ENCODE measurements at places on chromosomes 5 and 9.

DNA sequence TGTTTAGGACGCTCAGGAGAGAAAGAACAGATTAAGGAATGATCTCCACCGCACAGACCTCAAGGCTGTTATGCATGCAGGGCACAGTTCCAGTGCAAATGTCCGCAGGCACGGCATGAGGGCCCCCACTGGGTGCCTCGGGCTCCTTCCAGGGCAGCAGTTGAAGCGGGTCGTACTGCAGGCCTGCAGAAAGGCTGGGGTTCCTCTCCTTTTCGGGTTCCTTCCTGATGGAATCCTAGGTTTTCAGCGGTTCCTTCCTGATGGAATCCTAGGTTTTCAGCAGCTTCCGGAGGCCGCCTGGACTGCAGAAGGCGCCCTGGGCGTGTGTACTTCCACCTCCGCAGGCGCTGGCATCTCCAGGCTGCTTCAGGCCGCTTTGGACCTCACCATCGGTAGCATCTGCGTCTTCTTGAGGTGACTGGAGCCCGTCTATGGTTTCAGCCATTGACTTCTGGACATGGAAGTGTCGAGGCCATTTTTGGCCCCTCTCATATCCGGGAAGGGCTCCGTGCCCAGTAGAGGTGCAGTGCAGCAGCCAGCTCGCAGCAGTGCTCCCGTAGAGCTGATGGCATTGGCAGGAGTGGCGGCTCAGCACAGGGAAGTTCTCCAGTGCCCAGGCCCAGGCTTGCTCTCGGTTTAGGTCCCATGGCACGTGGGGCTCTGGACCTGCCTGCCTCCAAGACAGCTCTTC, 5.6 kb upstream of the MGAT4B start:
- no peaks in the 10 kb centered on the region for H3K27me3 ChIP-seq
- no peak overlapping the region for H3K27ac ChIP-seq

DNA sequence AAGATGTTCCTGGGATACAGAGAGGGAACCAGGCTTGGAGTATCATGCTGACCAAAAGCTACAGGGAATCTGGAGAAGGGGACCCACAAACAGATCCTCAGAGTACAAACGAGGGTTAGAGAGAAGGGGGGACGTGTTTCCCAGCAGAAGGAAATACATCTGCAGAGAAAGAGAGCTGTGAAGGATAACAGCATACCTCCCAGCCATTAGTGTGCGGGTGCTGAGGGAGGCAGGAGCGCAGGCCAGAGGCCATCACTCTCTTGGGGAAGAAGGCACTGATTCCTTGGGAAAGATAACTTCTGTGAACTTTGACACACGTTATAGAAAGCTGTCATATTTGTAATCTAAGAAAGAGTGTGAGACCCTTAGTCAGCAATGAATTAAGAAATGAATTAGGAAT, 96.9 kb downstream of the KCNN2 start:
- no peak overlapping the region for H3K4me3 ChIP-seq
- no peak overlapping the region for H3K27ac ChIP-seq
- no peak for DNase-seq
- no peaks in the 10 kb centered on the region for H3K36me3 ChIP-seq
- no peaks in the 10 kb centered on the region for H3K27me3 ChIP-seq

GRCh38 chr5:61051267-61051666, 106.3 kb downstream of the NDUFAF2 start:
- DNase-seq, result no peak
- H3K27me3 ChIP-seq, result no peaks in the 10 kb centered on the region
- H3K4me3 ChIP-seq, result no peak overlapping the region
- H3K4me1 ChIP-seq, result peaks cover 31% of the 10 kb centered on the region

DNA sequence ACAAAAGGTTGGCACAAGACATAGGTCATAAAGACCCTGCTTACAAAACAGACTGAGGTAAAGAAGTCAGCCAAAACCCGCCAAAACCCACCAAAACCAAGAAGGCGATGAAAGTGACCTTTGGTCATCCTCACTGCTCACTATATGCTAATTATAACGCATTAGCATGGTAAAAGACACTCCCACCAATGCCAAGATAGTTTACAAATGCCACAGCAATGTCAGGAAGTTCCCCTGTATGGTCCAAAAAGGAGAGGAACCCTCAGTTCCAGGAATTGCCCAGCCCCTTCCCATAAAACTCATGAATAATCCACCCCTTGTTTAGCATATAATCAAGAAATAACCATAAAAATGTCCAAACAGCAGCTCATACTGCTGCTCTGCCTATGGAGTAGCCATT, 27.7 kb downstream of the MLLT3 start:
- no peak overlapping the region for H3K4me3 ChIP-seq
- H3K4me1 ChIP-seq, result peaks cover 42% of the 10 kb centered on the region
- H3K36me3 ChIP-seq, result peaks cover 11% of the 10 kb centered on the region
- no peak overlapping the region for H3K27ac ChIP-seq
- no peak for DNase-seq

GRCh38 chr5:4639946-4640345, 500.2 kb upstream of the ADAMTS16 start:
- DNase-seq, result no peak
- no peaks in the 10 kb centered on the region for H3K27me3 ChIP-seq
- no peaks in the 10 kb centered on the region for H3K4me1 ChIP-seq

- peaks cover 2% of the 10 kb centered on the region for H3K36me3 ChIP-seq
- no peak for DNase-seq
- H3K4me3 ChIP-seq, result no peak overlapping the region
- no peak overlapping the region for H3K27ac ChIP-seq
Observed at GRCh38 chr5:158841481-158842276, 258.0 kb downstream of the EBF1 start.

DNA sequence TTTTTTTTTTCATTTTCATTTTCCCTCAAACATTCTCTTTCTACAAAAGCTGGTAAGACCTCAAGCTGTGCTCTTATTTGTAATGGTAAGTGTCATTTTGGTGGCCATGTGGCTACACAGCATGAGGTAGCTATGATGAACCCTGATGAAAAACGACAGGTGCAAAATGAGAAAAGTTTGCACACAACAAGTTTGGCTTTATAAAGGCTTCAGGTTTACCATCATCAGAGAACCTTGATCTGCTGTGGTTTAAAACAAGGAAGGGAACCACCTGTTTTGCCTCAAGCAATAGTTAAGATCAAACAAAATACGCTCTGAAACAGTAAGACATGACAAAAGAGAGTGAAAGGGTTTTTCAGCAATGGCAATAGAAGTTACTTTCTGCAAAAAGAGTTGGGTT, 1124.6 kb upstream of the ACO1 start:
- H3K36me3 ChIP-seq, result no peaks in the 10 kb centered on the region
- DNase-seq, result no peak
- no peak overlapping the region for H3K4me3 ChIP-seq
- H3K27ac ChIP-seq, result no peak overlapping the region
- H3K27me3 ChIP-seq, result no peaks in the 10 kb centered on the region
- peaks cover 13% of the 10 kb centered on the region for H3K4me1 ChIP-seq
